ENCODE measurements at places on chromosomes 7 and 10.

DNA sequence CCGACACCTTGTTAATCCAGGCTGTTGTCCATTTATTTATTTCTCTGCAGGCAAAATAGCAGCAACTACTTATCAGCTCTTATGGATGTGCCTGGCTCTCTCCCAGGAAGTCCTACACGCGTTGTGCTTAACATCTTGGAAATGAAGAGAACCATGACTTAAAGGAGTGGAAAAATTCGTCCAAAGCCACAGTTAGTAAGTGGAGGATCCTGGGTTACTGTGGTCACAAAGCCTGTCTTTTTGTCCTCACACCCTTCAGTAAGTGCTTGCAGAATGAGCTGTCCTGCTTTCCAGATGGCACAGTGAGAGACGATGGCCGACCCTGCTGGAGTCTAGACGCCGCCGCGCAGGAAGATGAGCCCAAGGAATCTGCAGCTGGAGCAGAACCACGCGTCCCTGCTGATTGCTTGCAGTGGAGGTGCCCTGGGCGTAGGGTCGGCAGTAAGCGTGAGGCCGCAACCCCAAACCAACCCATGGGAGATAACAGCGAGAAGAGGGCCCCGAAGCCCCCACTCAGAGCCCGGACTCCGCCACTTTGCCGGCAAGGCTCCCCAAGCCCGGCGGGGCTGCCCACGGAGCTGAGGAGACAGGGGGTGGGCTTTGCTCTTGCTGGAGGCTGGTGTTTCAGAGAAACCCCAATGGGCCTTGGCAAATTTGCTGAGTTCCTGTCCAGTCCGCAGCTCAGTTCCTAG, 178.6 kb downstream of the CXCL12 start:
- DNase-seq: no peak

GRCh38 chr10:109977382-109977806, 30.4 kb upstream of the ADD3 start:
- DNase-seq: no peak

GRCh38 chr10:33715303-33715975, 381.0 kb upstream of the NRP1 start:
- DNase-seq: no peak

GRCh38 chr7:35969066-35969465, 168.2 kb downstream of the SEPTIN7 start:
- no peak for DNase-seq

DNA sequence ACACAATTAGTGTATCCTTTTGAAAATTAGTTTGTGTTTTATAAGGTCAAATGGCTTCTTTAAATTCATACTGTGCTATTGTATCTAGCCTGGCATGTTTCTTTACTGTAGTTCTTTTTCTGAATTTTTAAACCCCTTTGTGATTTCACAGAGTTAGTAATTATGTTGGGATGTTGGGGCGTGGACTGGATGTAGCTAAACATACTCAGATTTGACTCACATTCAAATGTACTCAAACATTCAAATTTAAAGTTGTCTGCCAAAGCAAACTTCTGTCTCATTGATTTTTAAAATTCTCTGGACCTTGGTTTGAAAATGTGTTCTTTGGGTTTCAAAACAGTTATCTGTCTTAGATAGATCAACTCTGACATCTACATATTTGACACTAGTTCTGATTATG, 7.2 kb upstream of the NRP1 start:
- no peak for DNase-seq

GRCh38 chr10:46232666-46233065, 54.1 kb upstream of the ANTXRL start:
- DNase-seq: no peak
